Fibroblast of the aortic adventitia (primary cell): ENCODE measurements at places on chromosomes 5 and 9.
A peak's percentile ranks its signal among the peaks of the same experiment; 100 is the strongest.

DNA sequence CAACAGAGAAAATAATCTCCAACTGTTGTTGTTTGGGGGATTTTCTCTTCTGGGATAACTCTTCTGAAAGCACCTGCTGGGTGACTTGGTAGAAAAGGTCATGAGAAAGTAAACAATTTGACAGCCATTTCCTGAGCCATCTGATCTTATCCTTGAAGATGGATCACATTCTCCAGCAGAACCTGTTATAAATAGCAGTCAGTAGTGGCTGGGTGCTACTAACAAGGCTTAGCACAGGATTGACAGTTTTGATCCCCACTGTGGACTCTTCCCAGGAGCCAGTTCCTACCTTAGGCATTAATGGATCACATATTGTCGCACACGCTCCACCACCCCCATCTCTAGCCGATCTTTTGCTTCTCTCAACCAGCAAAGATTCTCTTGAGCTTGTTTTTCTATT, 220.2 kb downstream of the PLK2 start:
- no peak for DNase-seq

DNA sequence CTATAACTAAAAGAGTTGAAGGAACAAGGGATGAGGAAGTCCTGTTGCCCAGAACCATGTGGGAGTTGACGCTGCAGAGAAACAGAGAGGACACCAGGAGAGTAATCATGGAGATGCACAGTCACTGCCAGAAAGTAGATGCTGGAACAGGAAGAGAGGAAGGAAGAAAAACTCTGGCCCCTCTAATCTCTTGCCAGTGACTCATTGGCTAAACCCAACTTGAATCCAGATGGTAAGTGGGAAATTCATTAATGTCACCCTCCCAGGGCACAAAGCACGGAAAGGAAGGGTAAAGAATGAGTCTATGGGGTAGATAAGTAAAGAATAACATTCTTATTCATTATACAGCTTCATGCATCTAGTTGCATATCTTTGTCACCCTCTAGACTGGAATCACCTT, 631.9 kb downstream of the PRELID2 start:
- peak; percentile 81 for DNase-seq

GRCh38 chr9:75039801-75040200, 11.7 kb upstream of the CARNMT1 start:
- DNase-seq, result no peak

GRCh38 chr5:14328144-14328543, 185.0 kb downstream of the TRIO start:
- no peak for DNase-seq

DNA sequence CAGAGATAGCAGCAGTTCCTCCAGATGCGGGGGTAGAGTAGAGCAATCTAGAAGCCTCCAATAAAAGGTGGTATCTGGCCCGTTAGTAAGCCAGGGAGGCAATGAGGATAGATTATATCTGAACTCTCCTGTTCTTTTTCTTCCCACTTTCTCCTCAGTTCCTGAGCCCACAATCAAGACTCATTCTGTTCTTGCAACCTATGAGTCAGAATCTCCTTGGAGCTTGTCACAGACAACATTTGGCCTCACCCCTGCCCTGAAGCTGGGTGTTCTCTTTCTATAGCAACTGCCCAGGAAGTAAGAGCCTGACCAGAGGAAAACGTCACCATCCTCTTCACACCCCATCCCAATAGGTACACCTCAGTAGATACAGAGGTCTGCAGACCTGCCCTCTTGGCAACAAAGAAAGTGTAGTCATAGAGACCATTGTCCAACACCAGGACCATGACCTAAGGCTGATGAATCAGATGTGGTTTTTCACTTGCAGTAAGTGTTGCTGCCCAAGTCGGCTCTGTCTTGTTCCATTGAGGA, 76.3 kb upstream of the PCA3 start:
- DNase-seq, result peak; percentile 88

GRCh38 chr5:138664276-138664943, 88.8 kb upstream of the CTNNA1 start:
- DNase-seq, result peak; percentile 32

DNA sequence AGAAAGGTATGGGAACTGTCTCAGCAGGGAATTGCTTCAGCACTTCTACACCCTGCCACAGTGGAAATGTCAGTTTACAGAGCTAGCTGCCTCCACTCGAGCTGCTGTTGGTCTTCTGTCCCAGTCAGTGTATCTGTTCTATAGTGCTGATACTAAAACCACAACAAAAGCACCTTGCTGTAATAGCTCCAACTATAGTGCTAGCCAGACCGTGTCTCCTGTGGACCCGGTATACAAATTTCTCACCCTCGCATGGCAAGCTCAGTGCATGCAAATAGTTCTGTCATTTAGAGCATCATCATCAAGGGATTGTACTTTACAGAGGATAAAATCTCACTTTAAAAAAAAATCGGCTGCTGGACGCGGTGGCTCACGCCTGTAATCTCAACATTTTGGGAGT, 51.5 kb upstream of the IQGAP2 start:
- no peak for DNase-seq
